MCF 10A (cell line): ENCODE measurements at places on chromosomes 6 and 20.

DNA sequence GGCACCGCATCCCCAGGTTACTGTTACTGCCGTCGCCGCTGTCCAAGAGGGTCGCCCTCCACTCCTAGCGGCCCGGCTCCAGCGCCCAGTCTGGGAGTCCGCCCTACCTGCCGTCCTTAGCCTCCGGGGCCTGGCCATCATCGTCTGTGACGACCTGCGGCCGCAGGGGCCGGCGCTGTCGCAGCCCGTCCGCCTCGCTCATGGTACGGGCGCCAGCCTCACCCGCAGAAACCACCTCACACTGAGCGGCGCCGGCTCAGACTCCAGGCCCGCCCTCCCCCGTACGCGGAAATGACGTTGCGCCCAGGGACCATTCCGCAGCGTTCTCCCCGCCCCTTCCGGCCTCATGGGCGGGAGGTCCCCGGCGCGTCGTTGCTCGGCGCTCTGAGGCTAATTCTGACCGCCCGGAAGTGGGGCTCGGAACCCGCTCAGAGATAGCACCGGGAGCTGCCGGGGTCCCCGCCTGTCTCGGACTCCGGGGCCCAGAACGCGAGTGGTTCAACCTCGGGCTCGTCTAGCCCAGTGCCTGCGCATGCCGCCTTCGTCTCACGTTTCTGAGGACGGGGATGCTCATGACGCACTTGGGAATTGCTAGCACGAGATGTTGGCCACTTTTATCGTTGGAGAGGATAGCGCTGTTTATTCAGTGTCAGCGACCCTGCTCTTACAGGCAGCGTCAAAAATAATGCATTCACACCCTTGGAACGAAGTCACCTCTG is at the start of gene APMAP:
Gene APMAP, minus strand, starts transcription at position 265 of the 719 bp plus-strand sequence. Its CDS starts 63 bp downstream, at position 202.
- H3K27me3 ChIP-seq, result no peaks in the 10 kb centered on the region
- H3K36me3 ChIP-seq, result peaks cover 10% of the 10 kb centered on the region
- H3K4me3 ChIP-seq, result peak within 1 kb of the TSS; percentile 97
- peak within 1 kb of the TSS; percentile 97 for H3K27ac ChIP-seq
- H3K4me1 ChIP-seq, result peaks cover 60% of the 10 kb centered on the region
- peak; percentile 91 for DNase-seq

- no peak overlapping the region for H3K4me3 ChIP-seq
- peaks cover 40% of the 10 kb centered on the region for H3K36me3 ChIP-seq
- DNase-seq, result no peak
- no peak overlapping the region for H3K27ac ChIP-seq
- peaks cover 11% of the 10 kb centered on the region for H3K4me1 ChIP-seq
- no peaks in the 10 kb centered on the region for H3K27me3 ChIP-seq
Measured at GRCh38 chr6:20479526-20479925, 54.7 kb upstream of the CDKAL1 start.

DNA sequence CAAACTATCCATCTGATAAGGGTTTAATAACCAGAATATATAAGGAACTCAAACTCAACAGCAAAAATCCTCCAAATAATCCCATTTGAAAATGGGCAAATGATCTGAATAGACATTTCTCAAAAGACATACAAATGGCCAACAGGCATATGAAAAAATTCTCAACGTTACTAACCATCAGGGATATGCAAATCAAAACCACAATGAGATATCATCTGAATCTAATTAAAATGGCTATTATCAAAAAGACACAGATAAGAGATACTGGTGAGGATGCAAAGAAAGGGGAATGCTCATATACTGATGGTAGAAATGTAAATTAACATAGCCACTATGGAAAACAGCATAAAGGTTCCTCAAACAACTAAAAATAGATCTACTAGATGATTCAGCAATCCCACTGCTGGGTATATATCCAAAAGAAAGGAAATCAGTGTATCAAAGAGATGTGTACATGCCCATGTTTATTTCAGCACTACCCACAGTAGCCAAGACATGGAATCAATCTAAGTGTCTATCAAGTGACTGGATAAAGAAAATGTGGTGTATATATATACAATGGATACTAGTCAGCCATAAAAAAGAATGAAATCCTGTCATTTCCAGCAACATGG is 6.1 kb upstream of the BRD2 start:
- peaks cover 29% of the 10 kb centered on the region for H3K4me1 ChIP-seq
- peaks cover 2% of the 10 kb centered on the region for H3K36me3 ChIP-seq
- no peak for DNase-seq
- no peak overlapping the region for H3K27ac ChIP-seq
- no peaks in the 10 kb centered on the region for H3K27me3 ChIP-seq
- no peak overlapping the region for H3K4me3 ChIP-seq

DNA sequence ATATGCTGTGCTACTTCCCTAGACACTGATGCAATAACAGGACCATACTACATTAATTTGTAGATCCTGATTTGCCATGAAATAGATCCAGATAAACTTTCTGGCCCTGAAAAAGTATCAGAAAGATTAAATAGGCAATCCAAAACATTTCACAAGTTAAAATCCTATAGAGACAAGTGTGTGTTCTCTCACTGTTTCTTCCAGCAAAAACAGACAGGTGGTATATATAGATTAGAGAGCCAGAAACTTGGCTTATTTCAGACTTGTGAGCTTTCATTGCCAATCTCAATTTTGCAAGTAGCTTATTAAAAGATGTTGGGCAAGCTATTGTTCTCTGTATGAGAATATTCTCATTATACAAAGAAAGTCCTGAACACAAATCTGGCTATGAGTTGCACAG is 289.1 kb upstream of the MANEA start:
- no peaks in the 10 kb centered on the region for H3K36me3 ChIP-seq
- DNase-seq, result no peak
- H3K27ac ChIP-seq, result no peak overlapping the region
- H3K27me3 ChIP-seq, result peaks cover 44% of the 10 kb centered on the region
- H3K4me3 ChIP-seq, result no peak overlapping the region

DNA sequence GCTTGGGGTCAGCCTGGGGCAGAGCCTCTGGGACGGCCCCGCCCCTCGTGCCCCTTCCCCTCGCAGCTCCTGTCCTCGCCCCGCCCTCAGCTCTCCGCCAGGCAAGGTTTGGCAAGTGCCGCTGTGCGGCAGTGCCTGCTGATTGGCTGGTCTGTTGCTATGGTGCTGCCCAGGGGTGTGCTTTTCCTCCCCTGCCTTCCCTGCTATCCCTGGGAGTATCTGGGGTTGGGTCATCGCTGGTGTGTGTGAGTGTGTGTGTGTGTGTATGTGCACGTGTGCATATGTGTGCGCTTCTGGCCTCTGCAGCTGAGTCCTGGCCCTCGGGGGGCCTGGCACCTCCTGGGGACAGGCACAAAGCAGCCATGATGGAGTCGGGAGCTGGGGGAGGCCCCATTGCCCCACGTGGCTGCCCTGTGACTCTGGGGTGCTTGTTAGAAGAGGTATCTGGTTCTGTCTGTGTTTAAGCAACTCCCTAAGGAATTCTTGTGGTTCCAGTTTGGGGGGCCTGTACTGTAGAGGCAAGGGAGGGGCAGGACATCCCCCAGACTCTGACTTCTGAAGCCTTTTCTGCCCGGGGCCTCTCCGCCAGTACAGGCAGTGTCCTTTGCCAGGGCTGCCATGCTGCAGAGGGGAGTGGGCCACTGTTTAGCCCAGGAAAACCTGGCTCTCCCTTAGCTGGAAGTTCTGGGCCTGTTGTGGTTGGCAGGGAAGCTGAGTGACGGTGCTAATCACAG is 6.9 kb downstream of the RTEL1 start:
- H3K27ac ChIP-seq, result peak overlapping the region; percentile 54
- no peak for DNase-seq
- no peaks in the 10 kb centered on the region for H3K4me1 ChIP-seq

GRCh38 chr20:14724468-14724867 is 387.1 kb upstream of the FLRT3 start:
- DNase-seq, result no peak
- no peaks in the 10 kb centered on the region for H3K36me3 ChIP-seq
- H3K4me1 ChIP-seq, result no peaks in the 10 kb centered on the region
- H3K27me3 ChIP-seq, result no peaks in the 10 kb centered on the region
- no peak overlapping the region for H3K4me3 ChIP-seq

DNA sequence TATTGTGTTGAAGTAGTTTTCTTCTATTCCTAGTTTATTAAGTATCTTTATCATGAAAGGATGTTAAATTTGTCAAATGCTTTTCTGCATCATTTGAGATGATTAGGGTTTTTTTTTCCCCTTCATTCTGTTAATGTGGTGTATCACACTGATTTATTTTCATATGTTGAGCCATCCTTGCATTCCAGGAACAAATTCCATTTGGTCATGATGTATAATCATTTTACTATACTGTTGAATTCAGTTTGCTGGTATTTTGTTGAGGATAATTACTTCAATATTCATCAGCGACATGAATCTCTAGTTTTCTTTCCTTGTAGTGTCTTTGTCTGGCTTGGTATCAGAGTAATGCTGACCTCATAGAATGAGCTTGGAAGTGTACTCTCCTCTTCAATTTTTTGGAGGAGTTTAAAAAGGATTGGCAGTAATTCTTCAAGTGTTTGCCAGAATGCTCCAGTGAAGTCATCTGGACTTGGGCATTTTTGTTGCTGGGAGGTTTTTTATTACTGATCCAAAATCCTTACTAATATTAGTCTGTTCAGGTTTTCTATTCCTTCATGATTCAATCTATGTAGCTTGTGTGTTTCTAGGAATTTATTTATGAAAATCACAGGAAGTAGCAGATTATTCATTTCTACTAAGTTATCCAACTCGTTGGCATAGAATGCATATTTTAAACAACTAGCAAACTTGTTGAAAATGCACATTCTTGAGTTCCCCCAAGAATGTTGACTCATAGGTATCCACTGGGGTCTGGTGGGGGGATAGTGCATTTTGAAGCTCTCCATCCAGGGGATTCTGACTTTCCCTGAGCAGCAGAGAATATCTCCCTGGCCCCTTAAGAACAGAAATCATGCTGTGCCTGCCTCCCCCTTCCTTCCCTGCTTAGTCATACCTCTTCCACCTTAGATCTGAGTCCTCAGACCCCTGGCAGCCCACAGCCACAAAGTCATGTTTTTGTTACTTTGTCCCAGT is 187.1 kb downstream of the BMP7 start:
- no peak overlapping the region for H3K27ac ChIP-seq
- peaks cover 15% of the 10 kb centered on the region for H3K4me1 ChIP-seq
- no peak for DNase-seq
- H3K4me3 ChIP-seq, result no peak overlapping the region

DNA sequence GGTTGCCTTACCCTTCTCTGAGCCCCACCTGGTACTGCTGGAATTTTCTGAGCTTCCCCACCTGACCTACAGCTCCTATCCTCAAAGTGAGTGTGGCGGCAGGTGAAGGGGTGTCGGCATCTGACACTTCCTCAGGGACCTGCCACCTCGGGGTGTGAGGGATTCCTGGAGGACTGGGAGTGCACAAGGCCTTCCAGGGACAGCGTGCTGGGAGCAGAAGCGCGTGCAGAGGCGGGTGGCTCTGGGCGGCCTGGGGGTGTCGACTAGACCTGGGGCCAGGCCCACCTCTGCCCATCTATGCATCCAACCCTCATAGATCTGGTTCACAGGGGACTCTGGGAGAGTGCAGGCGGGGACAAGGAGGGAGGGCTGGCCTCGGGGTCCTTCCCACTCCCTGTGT is 7.8 kb downstream of the DLGAP4 start:
- H3K27ac ChIP-seq, result no peak overlapping the region
- DNase-seq, result no peak
- peaks cover 68% of the 10 kb centered on the region for H3K27me3 ChIP-seq

DNA sequence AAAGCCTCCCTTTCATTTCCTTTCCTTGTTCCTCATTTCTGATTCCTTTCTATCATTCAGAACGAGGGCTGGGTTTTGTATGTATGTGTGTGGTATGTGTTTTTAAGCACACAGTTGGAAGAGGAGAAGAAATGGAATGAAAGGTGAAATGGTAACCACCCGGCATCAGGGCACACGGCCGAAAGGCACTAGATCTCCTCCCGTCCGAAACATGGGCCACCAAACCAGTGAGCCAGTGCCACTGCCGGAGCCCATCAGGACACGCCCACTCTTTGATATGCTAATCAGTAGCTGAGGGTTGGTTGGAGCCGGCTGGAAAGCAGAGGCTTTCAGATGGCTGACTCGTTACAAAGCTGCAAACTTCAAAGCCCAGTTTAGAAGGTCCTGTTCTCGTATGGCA is 228.6 kb upstream of the JARID2 start:
- no peaks in the 10 kb centered on the region for H3K4me1 ChIP-seq
- H3K27me3 ChIP-seq, result no peaks in the 10 kb centered on the region
- DNase-seq, result no peak

GRCh38 chr6:105767541-105767940 is 318.6 kb upstream of the PRDM1 start:
- DNase-seq, result no peak
- H3K4me3 ChIP-seq, result no peak overlapping the region
- H3K27ac ChIP-seq, result no peak overlapping the region
- H3K4me1 ChIP-seq, result peaks cover 7% of the 10 kb centered on the region

DNA sequence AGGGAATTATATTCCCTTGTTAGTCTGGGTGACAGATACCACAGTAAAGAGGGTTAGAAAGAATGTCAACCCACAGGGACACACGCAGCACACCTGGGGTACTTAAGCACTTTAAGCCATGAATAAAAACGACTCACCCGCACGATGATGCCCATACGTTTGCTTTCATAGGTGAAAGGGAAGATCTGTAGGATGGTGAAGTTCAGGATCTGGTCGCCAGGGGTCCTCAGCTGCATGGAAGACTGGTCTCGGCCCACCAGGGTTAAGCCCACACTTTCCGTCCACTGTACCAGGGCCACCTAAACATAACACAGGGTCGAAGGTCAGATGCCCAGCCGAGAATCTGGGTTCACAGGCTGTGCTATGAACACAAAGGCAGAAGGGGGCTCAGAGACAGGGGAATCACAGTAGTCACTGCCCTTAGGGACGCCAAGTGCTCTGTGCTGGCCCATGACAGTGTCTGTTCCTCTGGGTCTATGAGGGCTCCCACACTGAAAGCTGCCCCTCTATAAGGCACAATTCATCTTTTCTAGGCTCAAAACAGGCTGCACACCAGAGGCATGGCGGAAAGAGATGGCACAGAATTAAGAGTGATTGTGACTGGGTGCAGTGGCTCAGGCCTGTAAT is 96.8 kb upstream of the NFATC2 start:
- no peaks in the 10 kb centered on the region for H3K36me3 ChIP-seq
- H3K27me3 ChIP-seq, result no peaks in the 10 kb centered on the region
- H3K4me3 ChIP-seq, result no peak overlapping the region
- H3K4me1 ChIP-seq, result no peaks in the 10 kb centered on the region

- H3K27me3 ChIP-seq, result peaks cover 100% of the 10 kb centered on the region
- H3K27ac ChIP-seq, result no peak overlapping the region
- DNase-seq, result no peak
- H3K4me3 ChIP-seq, result no peak overlapping the region
Measured at GRCh38 chr6:125674230-125674629, 75.2 kb upstream of the HEY2 start.

- H3K4me3 ChIP-seq, result no peak overlapping the region
- H3K36me3 ChIP-seq, result no peaks in the 10 kb centered on the region
- H3K4me1 ChIP-seq, result no peaks in the 10 kb centered on the region
- H3K27ac ChIP-seq, result no peak overlapping the region
- no peak for DNase-seq
- H3K27me3 ChIP-seq, result no peaks in the 10 kb centered on the region
Measured at GRCh38 chr6:34476447-34476846, 10.6 kb downstream of the PACSIN1 start.

DNA sequence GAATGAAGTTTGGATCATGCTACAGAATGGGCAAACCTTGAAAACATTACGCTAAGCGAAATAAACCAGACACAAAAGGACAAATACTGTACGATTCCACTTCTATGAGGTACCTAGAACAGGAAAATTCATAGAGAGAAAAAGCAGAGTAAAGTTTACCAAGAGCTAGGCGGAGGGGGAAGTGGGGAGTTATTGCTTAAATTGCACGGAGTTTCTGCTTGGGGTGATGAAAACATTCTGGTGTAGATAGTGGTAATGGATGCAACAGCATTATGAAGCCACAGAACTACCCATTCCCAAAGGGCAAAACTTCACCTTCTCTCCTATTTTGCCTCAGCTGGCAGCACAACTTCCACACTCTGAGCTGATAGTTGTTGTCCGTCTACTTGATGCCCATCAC is 6.4 kb upstream of the PDYN start:
- no peak overlapping the region for H3K4me3 ChIP-seq
- no peak for DNase-seq
- H3K36me3 ChIP-seq, result no peaks in the 10 kb centered on the region
- H3K27me3 ChIP-seq, result peaks cover 64% of the 10 kb centered on the region
- H3K27ac ChIP-seq, result no peak overlapping the region
